ENCODE measurements at places on chromosomes 3 and 15.

- DNase-seq = no peak
Measured at GRCh38 chr3:156685752-156686151, 11.4 kb downstream of the TIPARP start.

DNA sequence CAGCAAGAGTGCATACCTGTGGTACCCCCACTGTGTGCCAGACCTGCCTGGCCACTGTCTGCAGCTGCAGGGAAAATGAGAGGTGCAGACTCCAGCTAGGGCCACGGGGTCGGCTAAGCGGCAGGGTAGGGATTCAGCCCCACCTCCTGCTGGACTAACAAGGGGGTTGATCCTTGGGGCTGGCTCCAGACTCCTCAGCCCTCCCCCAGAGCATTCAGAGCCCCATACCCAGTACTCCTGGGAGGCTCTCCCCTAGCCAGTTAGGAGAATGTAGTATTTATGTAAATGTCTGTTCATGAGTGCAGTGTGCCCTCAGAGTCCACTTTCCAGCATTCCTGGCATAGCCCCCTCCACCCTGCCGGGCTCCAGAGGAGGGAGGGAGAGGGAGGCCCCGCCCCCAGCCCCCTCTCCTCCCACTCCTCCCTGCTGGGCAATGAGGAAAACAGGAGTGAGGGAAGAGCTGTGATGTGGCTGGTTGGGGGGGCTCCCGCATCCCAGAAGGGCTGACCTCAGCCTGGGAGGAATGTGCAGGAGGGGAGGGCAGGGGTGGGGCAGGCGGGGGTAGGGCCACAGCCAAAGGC, 4.5 kb upstream of the SEMA3B start:
- no peak for DNase-seq

GRCh38 chr3:5035692-5036391, 56.6 kb downstream of the BHLHE40 start:
- no peak for DNase-seq

DNA sequence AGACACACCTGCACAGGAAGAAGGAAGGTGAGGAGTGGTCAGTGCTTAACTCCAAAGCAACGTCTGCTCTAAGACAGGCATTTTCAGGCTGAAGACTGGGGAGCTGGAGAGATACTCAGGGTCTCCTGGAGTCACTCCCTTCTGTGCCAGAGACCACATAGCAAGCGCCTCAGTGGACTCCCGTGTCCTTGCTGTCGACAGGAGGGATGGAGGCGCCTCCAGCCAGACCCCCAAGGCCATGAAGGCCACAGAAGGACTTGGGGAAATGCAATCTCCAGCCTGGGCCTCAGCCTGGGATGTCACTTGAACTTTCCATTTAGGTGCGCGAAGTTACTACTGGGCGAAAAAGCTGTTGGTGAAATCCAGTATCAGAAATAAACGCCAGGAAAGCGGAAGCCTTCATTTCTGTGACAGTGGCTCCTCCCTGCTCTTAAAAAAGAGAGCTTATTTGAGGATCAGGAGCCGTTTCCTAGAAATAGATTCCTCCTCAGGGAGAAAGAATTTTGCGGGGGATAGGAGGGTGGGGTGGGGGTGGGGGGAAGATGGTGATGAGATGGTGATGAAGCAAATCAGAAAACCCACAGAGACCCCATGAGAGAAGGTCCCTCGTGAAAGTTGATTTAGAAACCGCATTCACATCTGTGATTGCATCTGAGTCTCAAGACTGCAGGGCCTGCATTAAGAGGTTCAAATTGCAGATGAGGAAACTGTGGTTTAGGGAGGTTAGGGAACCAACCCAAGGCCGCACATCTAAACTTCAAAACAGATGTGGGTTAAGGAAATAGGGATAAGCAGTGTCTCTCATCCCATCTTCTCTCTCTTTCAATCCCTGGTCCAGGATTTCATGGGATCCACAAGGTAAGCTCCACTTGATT, 78.8 kb downstream of the ATP2B2 start:
- DNase-seq = no peak

DNA sequence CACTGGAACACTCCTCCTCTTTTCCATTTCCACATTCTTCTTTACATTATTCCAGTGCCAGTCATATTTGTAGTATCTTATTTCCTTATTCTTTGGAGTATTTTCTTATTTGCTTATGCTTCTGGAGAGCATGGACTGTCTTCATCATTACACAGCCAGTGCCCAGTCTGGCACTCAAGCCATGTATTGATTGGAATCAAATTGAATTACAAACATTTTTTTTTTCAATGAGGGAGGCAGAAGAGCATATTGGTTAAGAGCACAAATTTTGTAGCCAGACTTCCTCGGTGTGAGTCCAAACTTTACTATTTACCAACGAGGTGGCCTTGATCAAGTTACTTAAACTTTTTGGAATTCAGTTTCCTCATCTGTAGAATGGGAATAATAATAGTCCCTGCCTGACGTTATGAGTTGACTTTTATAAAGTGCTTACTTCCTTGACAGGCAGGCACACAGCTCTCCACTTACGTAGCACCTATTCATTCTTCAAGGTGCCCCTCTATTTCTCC, 186.6 kb upstream of the BCL6 start:
- DNase-seq = no peak

DNA sequence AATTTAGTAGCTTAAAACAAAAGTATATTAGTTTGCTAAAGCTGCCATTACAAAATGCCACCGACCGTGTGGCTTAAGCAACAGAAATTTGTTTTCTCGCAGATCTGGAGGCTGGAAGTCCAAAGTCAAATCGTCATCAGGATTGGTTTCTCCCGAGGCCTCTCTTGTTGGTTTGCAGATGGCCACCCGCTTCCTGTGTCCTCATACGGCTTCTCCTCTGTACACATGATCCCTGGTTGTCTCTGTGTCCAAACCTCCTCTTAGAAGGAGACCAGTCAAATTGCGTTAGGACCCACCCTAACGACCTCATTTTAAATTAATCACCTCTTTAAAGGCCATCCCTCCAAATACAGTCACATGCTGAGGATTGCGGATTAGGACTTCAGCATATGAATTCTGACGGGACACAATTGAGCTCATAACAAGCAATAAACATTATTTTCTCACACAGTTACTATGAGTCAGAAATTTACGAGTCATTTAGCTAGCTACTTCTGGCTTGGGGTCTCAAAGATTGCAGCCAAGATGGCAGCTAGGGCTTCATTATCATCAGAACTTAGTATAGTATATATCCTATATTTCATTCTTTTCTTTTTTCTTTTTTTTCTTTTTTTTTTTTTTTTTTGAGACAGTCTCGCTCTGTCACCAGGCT, 58.4 kb downstream of the RPL39L start:
- DNase-seq = no peak

- DNase-seq = no peak
Measured at GRCh38 chr15:95503640-95504225, 826.8 kb upstream of the NR2F2 start.

DNA sequence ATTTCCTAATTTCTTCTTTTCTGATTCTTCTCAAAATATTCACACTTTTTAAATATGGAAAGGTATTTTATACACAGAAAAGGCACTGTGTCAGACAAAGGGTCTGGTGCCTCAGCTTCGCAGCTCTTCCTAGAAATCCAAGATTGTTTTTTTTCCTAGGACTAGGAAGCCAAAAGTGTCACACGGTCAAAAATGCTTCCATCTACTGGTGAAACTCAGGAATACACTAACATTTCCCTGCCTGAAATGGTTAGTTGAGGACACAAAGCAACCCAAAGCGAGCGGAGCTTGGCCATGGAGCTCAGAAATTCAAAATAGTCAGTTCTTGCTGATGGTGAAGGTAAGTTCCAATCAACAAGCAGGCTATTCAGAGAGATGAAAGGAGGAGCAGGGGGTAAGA, 426.5 kb upstream of the RASGRP1 start:
- DNase-seq = no peak

DNA sequence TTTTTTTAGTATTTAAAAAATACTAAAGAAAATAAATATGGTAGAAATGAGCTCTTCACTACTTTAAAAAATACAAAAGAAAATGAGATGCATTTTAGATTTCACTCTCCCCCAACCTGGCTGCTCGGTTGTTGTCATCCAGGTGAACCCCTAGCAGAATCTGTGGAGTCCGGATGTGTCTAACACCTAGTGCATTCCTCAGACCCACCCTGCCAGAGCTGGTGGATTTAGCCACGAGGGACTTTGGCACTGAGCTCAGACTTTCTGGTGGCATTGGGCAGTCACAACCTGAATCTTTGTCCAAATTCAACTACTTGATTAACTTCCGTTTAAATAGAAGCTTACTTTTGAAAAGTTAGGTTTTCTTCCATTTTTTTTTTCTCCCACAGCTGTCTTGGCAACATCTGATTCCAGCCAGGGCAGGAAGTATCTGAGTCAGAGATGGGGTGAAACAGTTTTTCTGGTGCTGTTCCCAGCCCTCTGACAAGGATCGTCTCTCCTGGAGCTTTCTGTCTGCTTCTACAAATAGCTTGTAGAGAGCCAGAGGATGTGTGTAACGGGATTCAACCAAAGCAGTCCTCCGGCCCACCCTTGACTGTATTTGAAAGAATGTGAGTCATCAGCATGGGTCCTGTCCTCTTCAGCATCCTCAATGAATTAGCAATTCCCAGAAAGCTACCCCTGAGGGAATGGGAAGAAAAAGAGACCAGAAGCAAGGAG, 301.8 kb upstream of the MCTP2 start:
- DNase-seq = no peak

- DNase-seq = no peak
Measured at GRCh38 chr3:36548712-36549111, 168.4 kb downstream of the STAC start.

DNA sequence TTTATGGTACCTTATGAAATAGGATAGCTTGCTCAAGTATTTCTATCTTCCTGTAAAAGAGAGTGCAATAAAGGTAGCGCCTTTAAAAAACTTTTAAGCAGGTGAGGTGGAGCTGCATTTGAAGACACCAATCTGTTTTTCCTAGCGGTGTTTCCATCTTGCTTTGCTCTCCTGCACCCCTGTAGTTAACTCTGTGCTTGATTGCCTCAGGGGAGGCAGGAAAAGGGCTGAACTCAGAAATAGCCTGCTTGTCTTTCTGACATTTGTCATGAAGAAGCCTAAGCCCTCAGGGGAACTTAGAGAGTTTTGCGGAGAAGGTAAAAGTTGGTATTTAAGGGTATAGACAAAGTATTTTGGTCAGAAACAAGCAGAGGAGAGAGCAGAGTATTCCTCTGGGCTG, 63.0 kb upstream of the TPRG1 start:
- DNase-seq = no peak

DNA sequence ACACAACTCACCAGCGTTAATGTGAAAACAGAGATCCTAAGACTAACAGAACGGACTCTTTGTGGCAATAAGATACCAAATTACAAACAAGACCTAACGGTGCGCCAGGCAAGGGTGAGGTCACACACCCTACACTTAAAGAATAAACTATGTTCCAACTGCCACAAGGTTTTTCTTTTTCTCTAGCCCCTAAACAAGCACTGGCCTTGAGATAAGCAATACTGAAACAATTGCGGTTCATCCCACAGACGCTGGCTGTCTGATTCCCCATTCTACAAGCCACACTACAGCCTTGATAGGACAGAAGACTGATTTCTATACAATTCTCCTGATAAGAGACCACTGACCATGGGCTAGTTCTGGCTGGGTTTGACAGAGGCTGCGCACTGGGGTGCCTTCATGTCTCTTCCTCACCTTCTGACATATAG, 20.5 kb upstream of the LIMD1 start:
- DNase-seq = no peak

GRCh38 chr15:49902685-49903501, 216.1 kb downstream of the ATP8B4 start:
- DNase-seq = no peak

DNA sequence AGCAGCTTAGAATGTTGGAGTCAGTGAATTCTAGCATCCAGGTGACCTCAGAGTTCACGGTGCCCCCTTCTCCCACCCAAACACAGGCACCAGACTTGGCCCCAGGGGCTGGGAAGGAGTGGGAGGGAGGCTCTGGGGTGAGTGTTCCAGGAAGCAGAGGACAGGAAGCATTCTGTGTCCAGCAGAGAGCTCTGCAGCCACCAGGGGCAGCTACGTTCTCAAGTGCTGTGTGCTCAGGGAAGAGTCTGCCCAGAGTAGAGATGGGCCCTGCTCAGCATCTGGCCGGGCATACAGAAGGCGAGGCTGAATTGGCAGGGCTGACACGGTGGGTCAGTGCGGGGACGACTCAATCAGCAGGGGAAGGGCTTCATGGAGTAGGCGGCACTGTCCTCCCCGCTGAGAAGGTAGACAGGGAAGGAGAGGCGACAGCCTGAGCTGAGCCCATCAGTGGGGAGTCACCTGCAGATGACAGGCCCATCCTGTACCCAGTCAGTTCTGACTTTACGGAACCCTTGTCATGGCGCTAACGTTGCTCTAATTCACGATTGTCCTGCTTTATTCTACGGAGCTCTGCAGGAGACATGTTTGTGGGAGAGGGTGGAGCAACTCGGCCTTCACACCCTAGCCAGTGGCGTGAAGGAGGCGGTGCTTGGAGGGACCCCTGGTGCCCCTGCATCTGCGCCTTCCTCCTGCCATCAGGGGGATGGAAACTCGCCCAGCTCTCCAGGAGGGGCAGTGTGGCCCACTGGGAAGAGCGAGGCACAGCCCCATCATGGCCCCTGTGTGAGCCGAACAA, 82.2 kb downstream of the C3orf70 start:
- DNase-seq = no peak

DNA sequence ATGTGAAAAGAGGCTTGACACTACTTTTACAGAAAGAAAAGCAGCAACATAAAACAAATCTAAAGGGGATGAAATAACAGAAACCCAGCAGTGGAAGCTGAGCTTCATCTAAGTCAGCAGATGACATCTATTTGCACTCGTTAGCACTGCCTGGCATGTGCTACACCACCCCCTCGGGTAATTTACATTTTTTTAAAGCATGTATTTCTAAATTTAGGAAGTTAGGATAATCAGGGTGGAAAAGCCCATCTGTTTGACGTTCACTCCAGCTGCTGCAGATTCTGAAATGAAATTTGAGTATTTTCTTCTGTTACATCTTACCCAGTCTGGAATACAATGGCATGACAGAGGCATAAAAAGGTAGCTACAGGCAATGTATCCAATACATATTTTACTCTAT, 20.7 kb downstream of the IGSF11 start:
- no peak for DNase-seq

DNA sequence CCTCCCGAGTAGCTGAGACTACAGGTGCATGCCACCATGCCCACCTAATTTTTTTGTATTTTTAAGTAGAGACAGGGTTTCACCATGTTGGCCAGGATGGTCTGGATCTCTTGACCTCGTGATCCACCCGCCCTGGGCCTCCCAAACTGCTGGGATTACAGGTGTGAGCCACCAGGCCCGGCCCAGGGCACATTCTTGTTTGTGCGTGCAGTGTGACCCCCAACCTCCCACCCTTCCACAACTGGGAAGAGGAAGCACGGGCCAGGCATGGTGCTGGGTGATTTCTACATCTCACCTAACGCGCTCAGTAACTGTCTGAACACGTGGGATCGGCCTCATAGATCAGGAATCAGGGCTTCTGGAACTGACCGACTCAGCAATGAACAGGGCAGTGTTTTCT, 48.0 kb downstream of the KLHL6 start:
- no peak for DNase-seq

Measured in activated T-cell treated with anti-CD3 and anti-CD28 coated beads, Interleukin-2, amount 50 U/mL, for 4 hours (primary cell).